ENCODE measurements at places on chromosomes 1 and 21.
A peak's percentile ranks its signal among the peaks of the same experiment; 100 is the strongest.

DNA sequence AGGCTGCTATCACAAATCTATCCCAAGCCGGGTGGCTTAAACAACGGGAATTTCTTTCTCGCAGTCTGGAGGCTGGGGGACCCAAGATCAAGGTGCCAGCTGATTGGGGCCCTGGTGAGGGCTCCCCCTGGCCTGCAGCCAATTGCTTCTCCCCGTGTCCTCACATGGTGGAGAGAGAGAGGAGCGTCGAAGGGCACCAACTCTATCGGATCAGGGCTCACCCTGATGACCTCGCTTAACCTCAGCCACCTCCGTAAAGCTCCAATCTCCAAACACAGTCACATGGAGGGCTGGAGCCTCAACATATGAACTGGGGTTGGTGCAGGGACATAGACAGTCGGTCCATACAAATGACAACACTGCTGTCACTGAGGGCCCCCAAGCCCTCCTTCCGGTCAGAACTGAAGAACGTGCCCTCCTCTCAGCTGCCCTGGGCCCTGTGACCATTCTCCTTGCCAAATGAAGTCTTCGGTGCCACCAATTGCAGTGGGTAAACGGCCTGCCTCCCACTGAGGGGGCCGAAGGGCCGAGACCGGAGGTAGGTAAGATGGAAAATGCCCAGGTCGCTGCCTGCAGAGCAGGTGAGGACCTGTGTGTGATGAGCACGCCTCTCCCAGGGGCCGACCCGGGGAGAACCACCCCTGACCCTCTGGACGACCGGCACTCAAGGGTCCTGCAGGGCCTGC is 211.0 kb downstream of the TOMM20 start:
- no peak for DNase-seq

- no peak for DNase-seq
Observed at GRCh38 chr1:5910276-5910620, 82.0 kb downstream of the NPHP4 start.

DNA sequence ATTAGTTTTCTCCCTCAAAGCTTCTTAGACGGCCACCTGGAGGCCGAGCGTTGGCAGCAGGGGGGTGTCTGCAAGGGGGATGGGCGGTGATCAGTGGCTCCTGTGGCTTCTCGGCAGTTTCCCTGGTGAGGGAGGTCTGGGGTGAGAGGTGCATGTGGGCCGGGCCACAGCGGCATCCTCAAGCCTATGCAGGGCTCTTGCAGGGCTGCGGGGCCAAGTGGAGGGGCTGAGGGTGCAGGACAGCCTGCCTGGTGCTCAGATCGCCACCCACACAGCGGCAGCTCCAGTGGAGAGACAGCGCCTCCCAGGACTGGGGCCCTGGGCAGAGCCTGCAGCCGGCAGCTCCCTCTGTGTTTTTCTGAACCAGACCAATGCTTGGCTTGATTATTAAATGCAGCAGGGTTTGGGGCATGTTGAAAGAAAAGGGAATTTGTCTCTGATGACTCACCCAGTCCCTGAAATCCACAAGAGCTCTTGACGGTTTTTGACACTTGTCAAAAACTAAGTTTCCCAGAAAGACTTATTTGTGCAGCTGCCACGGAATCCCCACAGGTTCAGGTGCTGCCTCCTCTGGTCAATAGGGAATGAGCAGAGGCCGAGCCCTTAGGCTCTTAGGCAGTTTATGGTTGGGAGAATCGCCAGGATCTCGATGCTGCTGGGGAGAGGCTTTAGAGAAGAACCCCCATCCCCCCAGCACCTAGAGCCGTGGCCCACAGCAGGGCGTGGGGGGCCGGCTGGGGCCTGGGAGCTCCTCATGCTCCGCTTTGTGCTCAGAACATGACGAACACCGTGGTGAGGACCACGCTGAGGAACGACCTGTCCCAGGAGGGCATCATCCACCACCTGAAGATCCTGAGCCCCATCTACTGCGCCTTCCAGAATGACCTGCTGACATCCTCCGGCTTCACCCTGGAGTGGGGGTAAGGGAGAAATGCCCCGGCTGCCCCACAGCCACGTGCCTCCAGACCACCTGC is 54.7 kb downstream of the UMODL1 start:
- peak; percentile 14 for DNase-seq

GRCh38 chr1:206011057-206011456 is 7.9 kb upstream of the RAB7B start:
- DNase-seq: no peak

- peak; percentile 44 for DNase-seq
Observed at GRCh38 chr21:28781602-28782276, 210.9 kb downstream of the LTN1 start.

DNA sequence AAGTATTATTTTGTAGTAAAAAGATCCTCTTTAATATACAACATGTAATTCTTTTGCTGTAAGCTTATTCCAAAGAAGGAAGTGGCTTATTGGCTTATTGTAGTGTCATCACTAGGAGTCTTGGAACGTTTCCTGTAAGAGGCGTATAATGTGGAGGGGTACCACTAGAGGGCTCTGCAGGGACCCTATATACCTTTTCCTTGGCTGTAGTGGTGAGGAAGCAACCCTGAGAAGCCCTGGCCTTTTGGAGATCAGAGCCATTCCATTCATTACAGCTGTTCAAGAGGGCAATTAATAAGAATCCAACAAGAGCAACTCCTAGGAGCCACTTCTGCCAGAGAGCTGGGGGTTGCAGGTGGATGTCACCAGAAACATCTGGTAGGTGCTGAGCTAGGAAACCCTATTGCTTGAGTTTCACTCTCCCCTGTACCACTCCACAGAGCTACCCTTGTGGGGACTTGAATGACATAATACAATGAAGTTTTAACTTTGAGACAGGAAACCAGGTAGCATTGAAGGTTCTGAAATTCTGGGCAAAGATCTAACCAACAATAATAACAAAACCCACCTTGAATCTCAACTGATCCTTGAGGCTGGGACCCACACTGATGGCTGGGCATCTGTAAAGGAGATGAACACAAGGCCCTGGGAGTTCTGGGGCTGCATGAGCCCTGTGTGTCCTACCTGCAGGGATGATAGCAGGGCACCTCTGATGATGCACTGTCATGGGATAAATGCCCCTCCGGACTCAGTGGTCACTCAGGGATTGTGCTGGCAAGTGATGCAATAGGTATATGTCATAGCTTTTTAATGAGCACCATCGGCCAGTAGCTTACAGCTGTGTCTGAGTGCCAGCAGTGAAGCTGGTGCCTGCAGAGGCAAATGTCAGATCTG is 160.2 kb upstream of the COA6 start:
- no peak for DNase-seq

DNA sequence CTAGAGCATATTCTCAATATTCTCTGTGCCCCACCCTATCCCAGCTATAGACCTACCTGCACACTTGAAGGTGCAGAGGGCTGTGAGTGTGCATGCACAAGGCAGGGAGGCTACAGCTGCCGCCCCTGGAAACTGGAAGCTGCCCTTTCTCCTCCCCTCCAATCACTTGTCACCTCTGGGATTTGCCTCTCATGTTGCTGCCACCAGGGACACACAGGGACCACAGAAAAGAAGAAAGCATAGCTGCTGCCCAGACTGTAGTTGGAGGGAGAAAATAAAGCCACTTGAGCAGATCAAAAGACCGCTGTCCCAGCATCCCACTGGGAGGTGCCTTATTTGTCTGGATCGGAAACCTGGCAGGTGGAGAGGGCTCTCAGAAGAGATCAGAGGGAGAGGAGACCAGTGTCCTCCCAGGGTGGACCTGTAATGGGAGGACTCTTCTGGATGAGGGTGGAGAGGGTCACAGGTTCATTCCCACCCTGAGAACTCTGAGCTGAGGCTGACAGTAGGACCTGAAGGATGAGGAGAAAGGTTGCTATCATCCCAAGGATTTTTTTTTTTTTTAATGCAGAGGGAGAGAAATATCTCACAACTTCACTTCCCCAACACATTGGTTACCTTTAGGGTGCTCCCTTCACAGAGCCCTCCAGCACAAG is 7.6 kb upstream of the INPP5B start:
- no peak for DNase-seq

GRCh38 chr1:25735956-25736529 is 64.0 kb upstream of the SELENON start:
- no peak for DNase-seq

DNA sequence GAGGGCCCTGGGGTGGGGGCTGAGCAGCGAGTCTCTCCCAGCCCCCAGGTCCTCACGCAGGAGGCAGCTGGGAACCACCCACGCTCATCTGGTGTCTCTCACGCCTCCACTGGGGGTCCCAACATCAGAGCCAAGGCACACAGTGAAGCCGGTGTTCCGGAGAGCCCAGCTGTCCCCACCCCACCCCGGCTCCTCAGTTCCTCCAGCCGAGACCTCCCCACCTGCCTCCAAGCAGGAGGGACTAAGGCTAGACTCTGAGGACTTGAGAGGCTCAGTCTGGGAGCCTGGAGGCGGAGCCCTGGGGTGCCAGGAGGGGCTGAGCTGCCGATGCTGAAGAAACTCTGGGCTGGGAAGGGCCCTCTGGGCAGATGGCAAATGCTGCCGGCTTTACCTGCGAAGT is 1.6 kb upstream of the HPCA start:
- no peak for DNase-seq

GRCh38 chr1:25022361-25023189 is 92.5 kb upstream of the RUNX3 start:
- DNase-seq: peak; percentile 99

GRCh38 chr1:78048446-78048845 is 2.7 kb downstream of the GIPC2 start:
- DNase-seq: no peak

DNA sequence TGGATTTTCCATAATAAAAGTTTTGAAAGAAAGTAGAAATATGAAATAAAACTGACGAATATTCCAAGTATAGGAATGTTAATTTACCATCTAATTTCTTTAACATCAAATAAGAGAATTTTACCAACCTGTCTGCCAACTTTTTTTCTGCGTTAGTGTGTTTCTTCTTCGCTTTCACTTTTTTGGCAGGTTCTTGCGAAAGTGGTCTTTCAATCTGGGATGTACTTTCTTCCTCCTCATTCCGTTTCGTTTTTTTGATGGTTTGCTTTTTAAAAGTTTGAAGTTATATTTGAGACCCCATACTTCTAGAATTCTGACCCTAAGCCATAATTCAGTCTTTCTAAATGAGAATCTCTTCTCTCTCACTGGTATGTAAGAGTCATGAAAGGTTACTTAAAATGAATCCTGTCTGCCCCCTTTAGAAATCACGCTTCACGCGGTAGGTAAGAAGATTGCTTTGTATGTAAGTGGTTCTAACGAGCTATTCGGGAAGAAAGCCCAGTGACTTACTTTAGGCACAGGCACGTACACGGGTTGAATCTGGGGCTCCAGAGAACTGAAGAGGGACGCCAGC is 580 bp downstream of the RBM34 start:
- peak; percentile 47 for DNase-seq

DNA sequence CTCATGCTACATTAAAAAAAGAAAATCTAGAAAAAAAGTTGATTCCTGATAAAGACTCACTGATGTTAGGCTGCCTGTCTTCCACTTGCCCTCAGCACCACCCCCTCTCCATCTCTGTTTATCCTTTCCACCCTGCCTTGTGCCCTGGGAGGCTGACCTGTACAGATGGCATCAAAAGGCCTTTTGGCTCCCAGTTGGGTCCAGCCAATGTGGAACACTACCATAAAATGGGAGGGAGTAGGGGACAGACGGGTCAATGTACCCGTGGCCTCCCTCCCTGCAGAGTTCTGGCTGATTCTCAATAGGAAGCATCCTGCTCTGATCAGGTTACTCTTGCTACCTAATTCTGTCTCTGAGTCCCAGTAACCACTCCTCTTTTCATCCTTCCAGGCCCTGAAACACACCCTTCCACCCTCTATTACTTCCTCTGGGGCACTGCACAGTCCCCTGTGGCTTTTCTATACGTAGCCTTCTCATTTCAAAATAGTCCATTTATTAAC is 300.0 kb downstream of the HHIPL2 start:
- no peak for DNase-seq

Data from brain microvascular endothelial cell (primary cell).